ENCODE measurements at places on chromosomes 5 and 9. TPM values are rescaled to one million over a fixed set of nuclear protein-coding genes. Genes with fewer than 3 reads are reported as not detected.
A peak's percentile ranks its signal among the peaks of the same experiment; 100 is the strongest.

- no peak for DNase-seq
Observed at GRCh38 chr5:91111473-91112238, 271.5 kb downstream of the ARRDC3 start.

DNA sequence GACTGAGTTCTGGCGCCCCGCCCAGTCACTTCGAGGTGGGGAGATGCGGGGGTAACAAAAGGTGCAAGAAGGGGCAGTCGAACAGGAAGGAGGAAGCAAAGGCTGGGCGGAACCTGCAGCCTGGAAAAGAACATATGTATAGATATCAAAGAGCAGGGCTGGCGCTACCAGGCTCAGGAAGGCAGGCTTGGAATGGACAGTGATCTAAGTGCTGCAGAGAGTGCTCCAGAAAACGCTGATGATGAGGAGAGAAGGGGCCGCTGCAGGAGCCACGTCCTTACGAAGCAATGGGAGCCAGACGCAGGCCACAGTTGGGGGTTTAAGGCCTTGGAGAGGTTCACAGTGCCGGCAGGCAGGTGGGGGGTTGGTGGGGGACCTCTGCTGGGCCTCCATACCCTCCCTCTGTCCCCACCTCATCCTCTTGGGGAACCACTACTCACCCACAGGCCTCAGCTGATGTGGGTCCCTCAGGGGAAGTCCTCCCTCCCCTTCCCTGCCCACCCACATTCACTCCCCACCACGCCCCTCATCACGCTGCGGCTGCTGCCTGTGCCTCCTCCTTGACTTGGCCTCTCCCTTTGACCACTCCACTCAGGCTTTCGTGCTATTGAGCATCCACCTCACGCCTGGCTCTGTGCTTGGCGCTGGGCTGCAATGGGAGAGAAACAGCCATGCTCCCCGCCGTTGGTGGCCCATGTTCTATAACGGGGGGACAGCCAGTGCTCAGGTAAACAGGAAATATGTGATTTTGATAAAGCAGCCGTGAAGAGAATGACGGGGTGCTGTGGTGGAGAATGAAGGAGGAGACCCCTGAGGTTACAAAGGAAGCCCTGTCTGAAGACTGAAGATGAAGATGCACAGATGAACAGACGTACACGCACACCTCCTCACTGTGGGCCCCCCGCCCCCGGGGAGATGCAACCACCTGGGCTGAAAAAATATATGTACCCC, 40.5 kb upstream of the RPL26L1 start:
- DNase-seq: no peak

DNA sequence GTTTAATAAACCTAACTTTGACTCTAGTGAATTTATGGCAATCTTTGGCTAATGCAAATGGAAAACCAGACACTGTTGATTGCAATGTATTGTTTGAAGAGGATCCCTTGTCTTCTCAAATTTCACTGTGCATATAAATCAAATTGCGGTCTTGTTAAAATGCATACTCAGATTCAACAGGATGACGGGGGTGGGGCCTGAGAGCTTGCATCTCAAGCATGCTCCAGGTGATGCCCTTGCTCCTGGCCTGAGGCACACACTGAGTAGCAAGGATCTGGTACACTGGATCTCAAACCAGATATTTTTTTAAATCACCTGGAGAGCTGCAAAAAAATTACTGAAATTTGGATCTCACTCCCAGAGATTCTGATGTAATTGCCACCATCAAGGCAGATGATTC, 463.7 kb downstream of the DNAH5 start:
- DNase-seq: no peak

The OGN gene
- total RNA-seq: not detected

The TXN gene
- total RNA-seq: 168 TPM

DNA sequence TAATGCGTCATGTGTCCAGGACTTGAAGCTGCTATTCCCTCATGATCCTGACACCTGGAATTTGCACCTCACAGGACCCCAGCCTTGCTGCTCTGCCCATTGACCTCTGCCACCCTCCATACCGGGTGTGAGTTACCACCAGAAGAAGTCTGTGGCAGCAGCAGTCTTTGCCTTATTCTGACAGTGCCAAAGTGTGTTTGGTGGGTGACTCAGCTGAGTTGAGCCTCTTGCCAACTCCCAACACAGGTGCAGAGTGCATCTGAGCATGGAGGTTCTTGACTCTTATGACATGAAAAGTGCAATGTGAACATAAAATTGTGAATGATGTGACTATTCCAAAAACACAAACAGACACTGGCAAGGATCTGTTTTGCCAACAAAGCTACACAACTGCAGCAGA, 1166.5 kb upstream of the CDH18 start:
- DNase-seq: no peak

DNA sequence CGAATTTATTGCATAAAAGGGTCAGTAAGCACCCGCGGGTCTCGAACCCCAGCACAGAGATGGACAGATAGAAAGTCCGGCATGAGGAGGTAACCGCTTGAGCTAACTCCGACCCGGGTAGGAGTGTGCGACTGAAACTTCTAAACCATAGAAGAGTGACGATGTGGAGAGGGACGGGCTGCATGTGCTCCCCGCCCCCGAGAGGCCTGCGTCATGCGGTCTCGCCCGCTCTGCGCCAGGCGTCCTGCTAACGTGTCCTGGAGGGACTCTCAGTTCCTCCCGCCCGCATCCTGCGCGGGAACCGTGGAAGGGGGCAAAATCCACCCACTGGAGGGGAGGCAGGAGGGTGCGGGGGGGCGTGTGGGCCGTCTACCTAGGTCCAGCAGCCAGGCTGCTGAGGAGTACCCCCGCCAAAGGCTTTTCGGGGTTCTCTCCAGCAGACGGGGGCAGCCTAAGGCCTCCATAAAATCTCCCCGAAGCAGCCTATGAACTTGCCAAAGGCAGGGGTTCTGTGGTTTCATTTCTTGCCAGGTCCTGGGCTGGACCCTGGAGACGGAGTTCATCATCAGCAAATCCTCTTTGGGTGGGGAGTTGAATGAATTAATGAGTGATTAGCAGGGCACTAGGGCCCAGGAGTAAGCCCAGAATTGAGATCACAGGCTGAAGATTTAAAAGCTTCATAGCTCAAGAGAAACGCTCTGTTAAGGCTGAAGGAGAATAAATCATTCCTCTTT, 51.9 kb downstream of the TGFBI start:
- DNase-seq: peak; percentile 88

The LHX3 gene
- total RNA-seq: not detected

The NTNG2 gene
- 0.40 TPM for total RNA-seq

DNA sequence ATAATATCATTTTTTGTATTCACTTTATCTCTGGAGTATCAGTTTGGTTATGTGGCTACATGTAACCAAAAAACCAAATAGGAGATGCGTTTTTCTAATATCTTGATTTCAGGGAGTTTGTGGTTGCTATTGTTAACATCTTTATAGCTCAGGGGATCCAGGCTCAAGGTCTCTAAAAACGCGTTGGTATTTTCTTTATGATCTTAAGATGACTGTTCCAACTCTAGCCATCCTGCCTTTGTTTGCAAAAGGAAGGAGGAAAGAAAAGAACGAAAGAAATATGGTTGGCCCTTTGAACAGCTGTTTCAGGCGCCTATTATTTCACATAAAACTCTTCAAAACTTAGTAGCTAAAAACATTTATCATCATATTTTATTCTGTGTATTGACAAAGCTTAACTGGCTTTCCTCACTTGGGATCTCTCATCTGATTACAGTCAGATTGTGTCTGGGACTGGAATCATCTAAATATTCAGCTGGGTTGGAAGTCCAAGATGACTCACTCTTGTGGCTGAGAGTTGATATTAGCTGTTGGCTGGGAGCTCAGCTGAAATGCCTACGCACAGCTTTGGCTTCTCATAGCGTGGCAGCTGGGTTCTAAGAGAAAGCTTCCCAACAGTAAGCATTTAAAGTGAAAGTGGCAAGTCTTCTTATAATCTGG, 60.1 kb downstream of the FAM174A start:
- DNase-seq: peak; percentile 91

- DNase-seq: no peak
Observed at GRCh38 chr9:115207003-115207836, 89.3 kb upstream of the TNC start.

The GBGT1 gene
- total RNA-seq: 27.8 TPM

- DNase-seq: no peak
Observed at GRCh38 chr5:115306011-115306536, 9.6 kb upstream of the CCDC112 start.

- DNase-seq: no peak
Observed at GRCh38 chr5:54136516-54137440, 173.6 kb downstream of the ARL15 start.
